ENCODE measurements at places on chromosomes 11 and 22. TPM values are rescaled to one million over a fixed set of nuclear protein-coding genes. Genes with fewer than 3 reads are reported as not detected.

The KIF18A gene
- 3.4 TPM for total RNA-seq

The FAM83F gene
- total RNA-seq, result not detected

The CNIH2 gene
- total RNA-seq, result not detected

The SCN3B gene
- total RNA-seq, result 0.49 TPM

The MS4A15 gene
- total RNA-seq, result not detected

The LINC01488 gene
- total RNA-seq, result not detected

The KCTD14 gene
- 2.5 TPM for total RNA-seq

The C11orf87 gene
- total RNA-seq, result not detected

The ZFP91 gene
- 22.0 TPM for total RNA-seq

The CRYBB3 gene
- not detected for total RNA-seq

The SOX10 gene
- total RNA-seq, result not detected

The C11orf86 gene
- total RNA-seq, result not detected

The PATE2 gene
- total RNA-seq, result not detected

The SNAP29 gene
- 18.4 TPM for total RNA-seq

The C11orf52 gene
- total RNA-seq, result 0.65 TPM

The BRSK2 gene
- total RNA-seq, result 0.16 TPM

All from cardiac atrium fibroblast (primary cell).